ENCODE measurements at places on chromosomes 7 and 10.

DNA sequence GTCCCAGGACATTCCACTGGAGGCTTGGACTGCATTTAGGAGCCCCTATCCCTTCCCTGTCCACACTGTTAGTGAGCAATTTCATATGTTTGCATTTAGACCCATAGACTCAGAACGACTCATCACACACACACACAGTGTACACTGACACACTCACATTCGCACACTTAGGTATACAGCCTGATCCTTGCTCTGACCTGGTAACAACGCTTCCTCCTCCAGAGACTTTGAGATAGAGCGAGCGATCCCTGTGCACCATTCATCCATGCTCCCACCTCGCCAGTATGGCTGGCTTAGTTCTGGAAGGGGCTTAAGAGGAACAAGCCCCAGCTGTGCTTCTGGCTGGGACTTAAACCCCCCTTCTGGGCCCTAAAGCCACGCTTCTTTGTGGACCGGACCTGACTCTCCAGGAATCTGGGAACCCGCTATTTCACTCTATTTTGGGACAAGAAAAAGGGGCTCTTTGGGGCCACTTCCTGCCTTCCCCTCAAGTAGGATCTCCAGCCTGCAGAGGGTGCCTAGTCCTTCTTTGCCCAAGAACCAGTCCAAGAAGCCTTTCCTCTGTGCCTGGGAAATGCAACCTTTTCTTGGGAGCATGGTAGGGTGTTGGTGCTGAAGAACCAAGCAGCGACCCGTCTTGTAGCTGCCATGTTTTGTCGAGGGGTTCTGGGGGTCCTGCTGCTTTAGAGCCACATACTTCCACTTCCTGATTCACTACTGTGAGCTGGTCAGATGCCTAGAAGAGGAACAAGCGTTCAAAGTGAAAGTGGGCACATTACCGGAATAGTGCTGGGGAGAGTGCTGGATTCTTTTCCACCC is 1.1 kb upstream of the HOXA13 start:
- DNase-seq: no peak

- DNase-seq: no peak
Measured at GRCh38 chr10:32005050-32005449, 51.2 kb downstream of the KIF5B start.

- DNase-seq: no peak
Measured at GRCh38 chr10:28248092-28248491, 54.8 kb downstream of the MPP7 start.

GRCh38 chr7:2853147-2853546 is 9.0 kb upstream of the GNA12 start:
- DNase-seq: no peak

- no peak for DNase-seq
Measured at GRCh38 chr7:157065046-157065445, 54.6 kb upstream of the MNX1 start.

- DNase-seq: peak; percentile 18
Measured at GRCh38 chr10:101291331-101292193, 62.3 kb upstream of the LBX1 start.

GRCh38 chr7:70695795-70696083 is 436.2 kb upstream of the GALNT17 start:
- no peak for DNase-seq

- no peak for DNase-seq
Measured at GRCh38 chr10:104029521-104029860, 56.2 kb downstream of the COL17A1 start.

DNA sequence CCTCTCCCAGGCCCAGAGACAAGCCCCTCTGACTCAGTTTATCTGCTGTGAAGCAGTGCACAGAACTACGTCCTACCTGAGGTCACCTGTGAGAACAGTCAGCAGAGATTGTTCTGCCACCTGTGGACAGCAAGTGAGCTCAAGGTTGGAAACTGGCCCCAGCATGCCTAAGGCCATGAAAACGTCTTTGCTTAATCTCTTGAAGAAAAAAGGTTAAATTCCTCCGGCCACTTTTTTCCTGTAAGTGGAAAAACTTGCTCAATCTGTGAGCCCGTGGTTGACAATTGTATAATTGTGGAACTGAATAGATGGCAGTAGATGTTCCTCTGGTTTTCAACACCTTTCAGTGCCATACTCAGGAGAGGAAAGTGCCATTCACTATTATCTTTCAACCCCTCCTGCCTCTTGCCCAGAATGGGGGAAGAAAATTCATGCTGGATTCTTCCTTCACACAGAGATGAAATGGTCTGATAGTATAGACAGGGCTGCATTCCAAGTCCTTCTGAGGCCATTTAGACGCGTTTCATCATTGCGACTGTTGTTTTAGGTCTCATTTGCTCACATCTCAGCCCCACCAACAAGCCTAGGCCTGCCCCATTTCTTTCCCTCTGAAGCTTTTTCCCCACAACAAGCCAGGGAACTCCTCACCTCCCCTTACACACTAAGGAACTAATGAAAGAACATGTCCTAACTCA is 292.9 kb downstream of the FZD1 start:
- DNase-seq: no peak

GRCh38 chr7:151871904-151872303 is 5.0 kb downstream of the PRKAG2 start:
- DNase-seq: no peak

GRCh38 chr10:66784770-66785169 is 141.1 kb upstream of the LRRTM3 start:
- no peak for DNase-seq

- DNase-seq: no peak
Measured at GRCh38 chr7:130595986-130596385, 72.6 kb downstream of the COPG2 start.

GRCh38 chr7:33806298-33807154 is 98.8 kb upstream of the BMPER start:
- DNase-seq: no peak

GRCh38 chr7:147563669-147564068 is 1026.9 kb upstream of the C7orf33 start:
- DNase-seq: no peak

All from stimulated activated CD4-positive, alpha-beta T cell treated with anti-CD3 and anti-CD28 coated beads, Interleukin-12 subunit alpha, Interleukin-12 subunit beta, amount 100 ng/mL, for 24 hours (primary cell).